ENCODE measurements at places on chromosomes 2 and 18.

- no peak for DNase-seq
These were observed 354.7 kb upstream of the SMIM21 start for GRCh38 chr18:75782204-75782603.

DNA sequence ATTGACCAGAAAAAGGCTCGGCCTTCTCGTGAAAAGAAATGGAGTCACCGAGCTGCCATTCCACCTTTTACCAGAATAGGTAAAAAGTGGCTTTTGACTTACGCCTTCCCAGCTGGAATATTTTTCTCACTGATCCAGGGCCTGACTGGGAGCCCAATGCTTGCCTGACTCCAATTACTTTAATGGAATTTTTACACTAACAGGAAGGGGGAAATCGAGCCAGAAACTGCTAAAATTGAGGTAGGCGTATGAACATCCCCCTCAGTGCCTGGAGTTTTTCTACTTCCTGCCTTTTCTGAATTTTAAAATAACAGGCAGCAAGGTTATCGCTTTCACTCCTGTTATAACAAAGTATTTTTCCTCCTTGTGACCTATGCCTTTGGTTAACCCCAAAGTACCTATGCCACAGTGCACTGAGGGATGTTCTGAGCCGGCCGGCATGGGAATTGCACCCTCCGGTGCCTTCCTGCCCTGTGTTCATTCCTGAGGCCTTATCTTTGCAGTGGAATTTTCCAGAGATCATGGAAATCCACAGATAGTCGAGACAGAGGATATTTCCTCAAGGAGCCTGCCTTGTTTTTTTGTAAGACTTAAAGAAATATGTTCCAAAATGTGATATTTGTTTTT, 18.3 kb upstream of the RPL31 start:
- no peak for DNase-seq

GRCh38 chr2:177169810-177170514, 42.6 kb upstream of the HNRNPA3 start:
- no peak for DNase-seq

GRCh38 chr18:56286775-56287325, 351.5 kb downstream of the TXNL1 start:
- DNase-seq = no peak

DNA sequence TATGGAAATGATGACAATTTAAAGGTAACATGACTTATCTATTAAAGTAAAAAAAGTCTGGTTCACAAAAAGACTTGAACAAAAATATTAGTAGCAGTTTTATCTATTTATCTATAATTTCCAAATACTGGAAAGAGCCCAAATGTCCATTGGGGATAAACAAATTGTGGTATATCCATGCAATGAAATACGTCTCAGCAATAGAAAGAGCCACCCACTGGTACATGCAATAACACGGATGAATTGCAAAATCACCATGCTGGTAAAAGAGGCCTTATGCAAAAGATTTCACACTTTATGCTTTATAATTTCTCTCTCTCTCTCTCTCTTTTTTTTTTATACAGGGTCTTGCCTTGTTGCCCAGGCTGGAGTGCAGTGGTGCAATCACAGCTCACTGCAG, 91.4 kb upstream of the ASAP2 start:
- DNase-seq = no peak

DNA sequence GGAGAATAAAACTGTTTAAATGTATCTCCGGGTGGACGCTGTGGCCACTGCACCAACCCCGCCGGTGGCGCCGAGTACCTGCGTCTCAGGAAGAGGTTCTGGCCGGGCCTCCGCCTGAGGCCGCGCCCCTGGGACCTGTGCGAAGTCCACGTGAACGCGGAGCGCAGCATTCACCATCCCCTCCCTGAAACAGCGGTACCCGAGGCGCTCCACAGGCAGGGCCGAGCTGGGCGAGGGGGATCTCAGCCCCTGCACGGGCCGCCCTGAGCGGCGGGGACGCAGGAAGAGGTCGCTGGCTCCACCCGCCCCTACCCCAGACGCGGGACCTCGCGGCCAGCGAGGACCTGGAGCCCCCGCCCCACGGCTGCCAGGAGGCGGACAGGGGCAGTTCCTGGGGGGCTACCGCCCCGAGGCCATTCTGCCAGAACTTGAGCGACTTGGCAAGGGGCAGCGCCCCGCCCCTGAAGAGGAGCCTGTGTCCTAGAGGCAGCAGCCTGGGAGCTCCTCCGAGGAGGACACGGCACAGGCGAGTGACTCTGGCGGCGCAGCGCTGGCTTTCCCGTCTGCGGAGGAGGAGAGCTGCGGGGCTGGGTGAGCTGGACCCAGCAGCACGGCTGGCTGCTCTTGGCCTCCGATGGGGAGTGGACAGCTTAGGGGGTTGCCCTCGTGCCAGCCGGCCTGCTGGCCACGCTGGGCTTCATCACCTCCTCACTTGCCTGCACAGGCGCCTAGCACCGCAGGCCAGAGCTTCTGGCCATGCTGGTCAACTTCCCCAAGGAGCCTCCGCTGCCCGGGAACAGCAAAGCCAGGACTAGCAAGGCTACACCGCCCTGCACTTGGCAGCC, 9.7 kb upstream of the TEKT4 start:
- DNase-seq = no peak

DNA sequence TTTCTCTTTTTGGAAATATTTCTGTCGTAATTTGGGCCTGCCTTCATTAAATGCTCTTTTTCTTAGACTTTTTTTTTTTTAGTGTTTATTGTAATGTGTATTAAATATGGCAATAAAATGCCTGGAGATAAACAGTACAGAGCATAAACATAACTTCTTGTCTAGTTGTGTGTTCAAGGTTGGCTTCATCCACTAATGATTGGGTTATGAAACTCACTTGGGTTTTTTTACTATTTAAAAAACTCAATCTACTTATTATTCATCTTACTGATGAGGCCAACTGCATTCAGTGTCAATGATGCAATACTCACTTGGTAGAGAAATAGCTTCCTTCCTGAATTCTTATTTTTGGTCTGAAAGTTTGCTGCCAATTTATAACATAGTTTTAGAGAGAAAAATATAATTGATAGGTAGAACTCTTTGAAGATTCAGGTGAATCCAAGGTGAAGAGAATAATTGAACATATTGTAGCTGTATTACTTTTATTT, 144.2 kb upstream of the NABP1 start:
- no peak for DNase-seq

DNA sequence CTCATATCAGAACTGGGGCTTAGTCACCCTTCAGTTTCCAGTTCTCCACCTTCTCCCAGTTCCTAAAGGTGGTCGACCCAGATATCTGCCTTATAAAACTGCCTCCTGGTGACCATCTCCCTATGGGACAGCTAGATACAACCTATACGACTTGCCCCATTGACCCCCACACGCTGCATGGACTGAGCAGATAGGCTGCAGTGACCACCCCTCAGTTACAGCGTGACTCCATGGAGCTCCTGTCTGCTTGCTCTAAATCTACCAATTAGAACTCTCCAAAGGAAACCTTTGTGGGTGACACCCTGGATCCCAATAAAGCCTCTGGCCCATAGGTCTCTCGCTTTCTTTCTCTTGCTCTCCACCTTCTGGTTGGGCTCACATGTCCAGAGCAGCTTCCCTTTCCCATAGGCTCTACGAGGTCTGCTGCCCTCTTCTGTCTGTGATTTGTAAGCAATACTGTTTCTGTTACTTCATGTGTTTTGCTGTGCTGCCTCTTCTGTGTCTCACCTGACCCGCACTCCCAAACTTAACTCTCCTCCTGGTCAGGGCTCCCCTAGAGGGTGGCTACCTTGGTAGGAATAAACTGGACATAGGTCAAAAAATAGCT, 971.3 kb upstream of the FAM98A start:
- DNase-seq = no peak

DNA sequence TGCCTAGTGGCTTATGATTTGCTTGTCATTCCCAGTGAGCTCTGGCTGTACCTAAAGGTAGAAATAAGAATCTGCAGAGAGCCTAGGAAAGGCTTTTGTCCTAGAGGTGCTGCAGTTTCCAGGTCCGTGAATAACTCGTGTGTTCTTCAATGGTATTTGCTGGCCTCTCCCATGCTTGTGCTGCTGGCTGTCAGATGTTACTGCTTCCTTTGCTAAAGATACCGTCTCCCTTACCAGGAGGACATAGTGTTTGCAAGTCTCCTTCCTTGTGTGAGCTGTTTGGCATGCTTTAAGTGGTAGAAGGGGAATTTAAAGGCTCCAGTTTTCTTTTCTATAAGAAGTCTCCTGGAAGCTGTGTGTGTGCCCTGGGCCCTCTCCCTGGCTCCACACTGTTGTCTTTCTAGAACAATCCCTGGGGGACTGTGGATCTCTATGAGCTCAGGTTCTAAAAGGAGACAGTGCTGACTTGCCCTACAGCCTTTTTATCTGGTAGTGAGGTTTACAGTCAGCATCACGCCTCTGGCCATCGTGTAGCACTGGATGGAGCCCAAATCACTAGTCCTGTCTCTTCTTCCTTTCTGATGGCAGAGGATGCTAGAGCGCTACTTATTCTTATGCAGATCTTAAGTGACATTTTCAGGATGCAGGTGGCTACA, 65.8 kb downstream of the RNF144A start:
- no peak for DNase-seq

GRCh38 chr2:84646514-84646913, 130.2 kb downstream of the DNAH6 start:
- DNase-seq = no peak

DNA sequence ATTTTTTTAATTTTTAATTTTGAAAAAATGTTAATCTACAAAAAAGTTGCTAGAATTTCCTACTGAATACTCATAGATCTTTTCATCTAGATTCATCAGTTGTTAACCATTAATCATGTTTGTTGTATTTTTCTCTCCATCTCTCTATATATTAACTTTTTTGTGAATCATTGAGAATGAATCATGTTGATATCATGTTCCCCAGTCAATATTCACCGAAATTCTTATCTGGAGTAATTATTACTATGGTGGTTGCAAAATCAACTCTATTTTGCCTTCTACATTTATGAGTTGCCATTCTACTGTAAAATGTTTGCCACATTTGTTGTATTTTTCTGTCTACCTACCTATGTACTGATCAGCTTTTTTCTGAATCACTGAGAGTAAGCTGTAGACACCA, 154.0 kb downstream of the SPP2 start:
- no peak for DNase-seq

DNA sequence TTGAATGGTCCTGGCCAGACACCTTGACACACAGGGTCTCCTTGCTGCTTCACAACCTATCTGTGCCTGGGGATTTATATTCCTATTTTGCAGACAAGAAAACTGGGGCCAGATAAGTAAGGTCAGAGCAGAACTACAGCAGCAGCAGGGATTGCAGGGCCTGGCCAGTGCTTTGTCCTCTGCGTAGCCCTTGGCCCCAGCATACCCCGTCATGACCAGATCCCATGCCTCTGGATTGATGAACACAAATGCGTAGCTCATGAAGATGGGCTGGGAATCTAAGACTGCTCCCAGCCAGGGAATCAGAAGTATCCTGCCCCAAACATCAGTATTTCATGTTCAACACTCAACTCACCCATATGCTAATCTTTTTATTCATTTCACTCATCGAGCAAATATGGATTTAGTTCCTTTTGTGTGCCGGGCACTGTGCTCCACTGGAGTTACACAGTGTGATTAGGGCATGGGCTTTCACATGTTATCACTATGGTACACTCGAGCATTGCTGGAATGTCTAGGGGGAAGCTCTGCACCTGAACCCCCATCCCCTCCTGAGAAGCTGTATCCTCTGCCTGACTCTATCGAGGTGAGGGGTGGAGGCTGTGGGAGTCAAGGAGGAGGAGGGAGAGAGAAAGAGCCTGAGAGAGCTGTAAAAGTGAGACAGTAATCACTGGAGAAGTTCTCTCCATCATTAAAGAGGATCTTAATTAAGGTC, 143.3 kb downstream of the CYP26B1 start:
- no peak for DNase-seq

GRCh38 chr2:82075875-82076274, 1771.3 kb upstream of the LRRTM1 start:
- no peak for DNase-seq

DNA sequence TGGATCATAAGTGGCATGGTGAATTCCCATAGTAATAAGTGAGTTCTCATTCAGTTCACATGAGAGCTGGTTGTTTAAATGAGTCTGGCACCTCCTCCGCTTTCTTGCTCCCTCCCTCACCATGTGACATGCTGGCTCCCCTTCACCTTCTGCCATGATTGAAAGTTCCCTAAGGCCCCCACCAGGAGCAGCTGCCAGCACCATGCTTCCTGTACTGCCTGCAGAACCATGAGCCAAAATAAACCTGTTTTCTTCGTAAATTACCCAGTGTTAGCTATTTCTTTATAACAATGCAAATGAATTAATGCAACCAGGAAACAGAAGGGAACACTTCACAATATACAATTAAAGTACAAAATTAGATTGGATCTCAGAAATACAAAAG, 257.0 kb downstream of the MREG start:
- DNase-seq = no peak

- DNase-seq = no peak
These were observed 122.9 kb downstream of the PRKRA start for GRCh38 chr2:178328037-178328436.

- DNase-seq = no peak
These were observed 5.4 kb downstream of the PID1 start for GRCh38 chr2:229265727-229266126.

DNA sequence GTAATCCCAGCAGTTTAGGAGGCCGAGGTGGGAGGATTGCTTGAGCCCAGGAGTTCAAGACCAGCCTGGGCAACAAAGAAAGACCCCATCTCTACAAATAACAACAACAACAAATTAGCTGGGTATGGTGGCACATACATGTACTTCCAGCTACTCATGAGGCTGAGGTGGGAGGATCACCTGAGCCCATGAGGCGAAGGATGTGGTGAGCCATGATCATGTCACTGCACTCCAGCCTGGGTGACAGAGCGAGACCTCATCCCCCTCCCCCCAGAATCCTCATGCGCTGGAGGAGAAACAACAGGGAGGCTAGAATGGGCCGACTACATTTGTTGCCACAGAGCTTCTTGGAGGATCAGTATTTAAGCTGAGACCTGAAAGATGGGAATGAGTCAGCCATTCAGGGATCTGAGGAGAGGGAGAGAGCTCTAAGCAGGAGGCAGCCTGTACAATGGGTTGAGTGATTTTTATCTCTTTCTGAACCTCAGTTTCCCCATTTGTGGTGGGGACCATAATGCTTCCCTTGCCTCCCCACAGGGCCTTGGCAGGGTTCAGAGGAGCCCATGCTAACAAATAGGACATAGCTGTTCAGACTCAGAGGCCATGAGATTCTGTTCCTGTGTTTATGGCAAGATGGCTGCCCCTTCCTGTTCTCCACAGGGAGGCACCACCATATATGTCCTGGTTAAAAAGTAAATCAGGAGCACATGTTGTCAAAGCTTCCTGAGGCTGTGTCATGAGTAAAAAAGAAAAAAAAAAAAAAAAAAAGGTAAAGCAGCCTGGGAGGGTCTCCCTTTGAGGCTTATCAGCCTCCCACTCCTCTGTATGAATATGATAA, 131.4 kb upstream of the HAAO start:
- no peak for DNase-seq

- no peak for DNase-seq
These were observed 6.4 kb upstream of the NPPC start for GRCh38 chr2:231932711-231932970.

- DNase-seq = peak; percentile 28
These were observed 807 bp downstream of the PELI1 start for GRCh38 chr2:64143169-64144056.

- DNase-seq = no peak
These were observed 2.5 kb downstream of the CABLES1 start for GRCh38 chr18:23137788-23138216.

GRCh38 chr18:13278062-13278630, 59.6 kb downstream of the LDLRAD4 start:
- DNase-seq = no peak

Data from stimulated activated CD4-positive, alpha-beta T cell treated with anti-CD3 and anti-CD28 coated beads, Interleukin-1b, Interleukin-23, amount 100 ng/mL, for 48 hours (primary cell).